ENCODE measurements at places on chromosomes 3 and 15.

- DNase-seq, result no peak
Observed at GRCh38 chr3:122481390-122481789, 33.3 kb downstream of the KPNA1 start.

- DNase-seq, result no peak
Observed at GRCh38 chr3:42500091-42500490, 2.4 kb upstream of the VIPR1 start.

- no peak for DNase-seq
Observed at GRCh38 chr15:60993008-60993407, 236.1 kb downstream of the RORA start.

DNA sequence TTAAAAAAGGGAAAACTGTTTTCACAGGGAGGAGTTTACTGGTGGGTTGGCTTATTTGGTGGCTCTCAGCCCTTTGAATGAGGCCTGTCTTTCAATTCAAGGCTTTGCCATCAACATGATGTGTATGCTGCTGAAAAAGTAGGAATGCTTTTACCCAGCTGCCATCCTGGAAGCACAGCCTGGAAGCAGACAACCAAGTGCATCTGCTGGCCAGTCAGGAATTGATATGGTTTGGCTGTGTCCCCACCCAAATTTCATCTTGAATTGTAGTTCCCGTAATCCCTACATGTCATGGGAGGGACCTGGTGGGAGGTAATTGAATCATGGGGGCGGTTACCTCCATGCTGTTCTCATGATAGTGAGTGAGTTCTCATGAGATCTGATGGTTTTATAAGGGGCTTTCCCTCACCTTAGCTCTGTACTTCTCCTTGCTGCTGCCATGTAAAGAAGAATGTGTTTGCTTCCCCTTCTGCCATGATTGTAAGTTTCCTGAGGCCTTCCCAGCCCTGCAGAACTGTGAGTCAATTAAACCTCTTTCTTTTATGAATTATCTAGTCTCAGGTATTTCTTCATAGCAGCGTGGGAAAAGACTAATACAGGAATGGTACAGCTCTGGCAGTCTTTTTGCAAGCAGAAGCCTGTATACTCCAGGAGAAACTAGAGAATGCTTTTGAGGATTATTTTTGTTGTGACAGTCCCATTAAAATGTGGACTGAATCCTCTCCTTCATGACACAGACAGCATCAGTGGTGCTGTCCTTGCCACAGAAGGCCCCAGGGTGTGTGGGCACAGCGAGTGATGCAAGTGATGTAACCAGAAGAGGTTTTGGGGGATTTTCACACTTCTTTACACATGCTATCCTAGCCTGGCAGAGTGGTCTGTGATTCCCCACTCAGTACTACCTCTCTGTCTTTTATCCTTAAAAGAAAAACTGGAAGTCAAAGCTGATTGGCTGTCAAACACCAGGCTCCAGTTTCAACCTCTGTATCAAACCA lies 20.0 kb downstream of the PLCL2 start:
- DNase-seq, result no peak

DNA sequence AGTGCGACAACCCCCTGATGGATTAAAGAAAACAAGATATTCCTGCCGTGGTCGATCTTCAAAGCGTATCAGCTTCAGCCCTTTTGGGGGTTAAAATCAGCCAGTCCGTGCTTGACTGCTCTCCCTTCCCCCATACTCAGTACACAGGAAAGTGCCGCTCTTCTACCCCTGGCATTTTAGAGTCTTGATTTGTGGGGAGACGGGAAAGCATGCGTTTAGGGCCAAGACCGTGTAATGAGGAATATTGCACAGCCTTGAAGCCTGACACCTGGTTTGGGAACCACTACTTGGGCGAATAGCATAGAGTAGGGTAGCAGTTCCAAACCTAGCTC lies 540 bp upstream of the EDC3 start:
- no peak for DNase-seq

GRCh38 chr3:13863965-13864595 lies 15.8 kb downstream of the WNT7A start:
- DNase-seq, result no peak

- no peak for DNase-seq
Observed at GRCh38 chr3:39141171-39141995, 12.0 kb downstream of the CSRNP1 start.

DNA sequence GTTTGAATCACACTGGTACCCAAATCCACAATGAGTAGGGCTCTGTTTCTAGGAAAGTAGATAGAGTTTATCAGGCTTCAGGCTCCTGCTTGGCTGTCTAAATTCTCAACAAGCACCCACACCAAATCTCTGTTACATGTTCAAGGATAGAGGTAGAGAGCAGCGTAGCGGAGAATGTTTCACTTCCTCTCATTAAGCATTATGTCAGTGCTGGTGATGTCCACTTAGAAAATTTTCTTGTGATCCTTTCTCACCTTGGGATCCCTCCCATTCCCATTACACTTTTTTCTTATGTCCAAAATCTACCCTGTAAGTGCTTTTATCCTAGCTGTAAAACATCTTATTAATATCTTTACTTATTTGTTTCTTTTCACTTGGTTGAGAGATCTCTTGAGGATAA lies 34.7 kb upstream of the GCSAM start:
- DNase-seq, result no peak

DNA sequence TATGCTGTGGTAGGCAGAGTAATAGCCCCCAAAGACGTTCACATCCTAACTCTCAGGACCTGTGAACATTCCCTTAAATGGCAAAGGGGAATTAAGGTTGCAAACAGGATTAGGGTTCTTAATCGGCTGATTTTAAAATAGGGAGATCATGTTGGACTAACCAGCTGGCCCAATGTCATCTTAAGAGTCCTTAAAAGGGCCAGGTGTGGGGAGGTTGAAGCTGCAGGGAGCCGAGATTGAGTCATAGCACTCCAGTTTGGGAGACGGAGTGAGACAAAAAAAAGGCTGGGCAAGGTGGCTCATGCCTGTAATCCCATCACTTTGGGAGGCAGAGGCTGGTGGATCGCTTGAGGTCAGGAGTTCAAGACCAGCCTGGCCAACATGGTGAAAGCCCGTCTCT lies 1.6 kb upstream of the FLNB start:
- DNase-seq, result no peak

- no peak for DNase-seq
Observed at GRCh38 chr3:37262816-37263393, 88.5 kb upstream of the LRRFIP2 start.

DNA sequence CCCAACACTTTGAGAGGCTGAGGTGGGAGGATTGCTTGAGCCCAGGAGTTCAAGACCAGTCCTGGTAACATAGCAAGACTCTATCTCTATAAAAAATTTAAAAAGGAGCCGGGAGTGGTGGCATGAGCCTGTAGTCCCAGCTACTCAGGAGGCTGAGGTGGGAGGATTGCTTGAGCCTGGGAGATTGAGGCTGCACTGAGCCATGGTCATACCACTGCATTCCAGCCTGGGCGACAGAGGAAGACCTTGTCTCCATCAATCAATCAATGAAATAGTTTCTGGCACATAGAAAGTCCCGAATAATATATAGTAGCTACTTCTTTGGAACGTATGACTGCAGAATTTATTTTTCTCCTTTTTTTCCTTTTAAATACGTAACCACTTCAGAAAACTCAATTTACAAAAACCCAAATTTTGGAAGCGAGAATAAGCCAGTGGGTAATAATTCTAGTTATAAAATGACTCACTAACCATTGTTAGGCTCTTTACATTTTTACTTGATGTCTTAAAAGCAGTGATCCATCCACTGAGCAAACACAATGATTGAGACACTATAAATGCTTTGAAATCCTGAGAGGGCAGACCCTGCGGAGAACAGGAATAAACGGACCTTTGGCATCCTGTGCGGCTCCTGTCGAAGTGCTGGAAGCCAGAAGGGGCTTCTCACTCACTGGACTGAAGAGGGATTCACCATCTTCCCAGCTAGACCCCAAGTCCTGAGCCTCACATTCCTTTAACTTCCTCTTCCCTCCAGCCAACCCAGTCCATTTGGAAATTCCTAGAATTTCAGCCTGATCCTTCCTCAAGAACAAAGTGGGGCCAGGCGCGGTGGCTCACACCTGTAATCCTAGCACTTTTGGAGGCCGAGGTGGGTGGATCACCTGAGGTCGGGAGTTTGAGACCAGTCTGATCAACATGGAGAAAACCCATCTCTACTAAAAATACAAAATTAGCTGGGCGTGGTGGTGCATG lies 68.4 kb upstream of the MFGE8 start:
- DNase-seq, result no peak

DNA sequence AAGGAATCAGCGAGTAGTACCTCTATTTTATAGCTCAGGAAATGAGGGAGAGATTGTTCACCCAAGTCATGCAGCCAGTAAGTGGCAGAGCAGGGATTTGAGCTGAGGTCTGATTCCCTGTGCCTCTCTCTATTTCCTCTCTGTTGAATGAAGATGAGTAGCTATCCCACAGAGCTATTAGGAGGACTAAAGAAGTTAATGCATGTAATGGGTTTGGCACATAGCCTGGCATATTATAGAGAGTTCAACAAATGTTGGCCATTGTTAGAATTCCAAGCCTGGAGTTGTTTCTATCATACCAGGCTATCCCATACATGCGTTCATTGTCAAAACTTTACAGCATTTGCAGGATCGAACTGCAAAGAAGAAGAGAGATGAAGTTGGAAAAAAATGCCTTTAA lies 21.8 kb upstream of the KLHL6 start:
- DNase-seq, result peak; percentile 85

DNA sequence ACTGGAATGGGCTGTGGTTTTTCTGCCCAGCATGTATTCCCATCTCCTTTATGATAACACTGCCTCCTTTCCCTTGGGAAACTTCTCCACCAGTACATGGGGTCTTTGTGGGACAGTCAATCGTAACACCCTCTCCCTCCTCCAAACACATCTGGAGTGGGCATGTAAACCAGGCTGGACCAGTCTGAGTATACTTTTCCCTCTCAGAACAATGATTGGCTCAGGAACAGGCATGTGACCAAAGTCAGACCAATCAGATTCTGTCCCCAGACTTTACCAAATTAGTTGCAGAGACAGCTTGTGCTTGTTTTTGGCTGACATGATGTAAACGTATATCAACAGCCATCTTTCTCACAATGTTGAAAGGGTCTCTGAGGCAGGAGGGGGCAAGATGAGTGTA lies 97.1 kb upstream of the CRBN start:
- DNase-seq, result no peak

DNA sequence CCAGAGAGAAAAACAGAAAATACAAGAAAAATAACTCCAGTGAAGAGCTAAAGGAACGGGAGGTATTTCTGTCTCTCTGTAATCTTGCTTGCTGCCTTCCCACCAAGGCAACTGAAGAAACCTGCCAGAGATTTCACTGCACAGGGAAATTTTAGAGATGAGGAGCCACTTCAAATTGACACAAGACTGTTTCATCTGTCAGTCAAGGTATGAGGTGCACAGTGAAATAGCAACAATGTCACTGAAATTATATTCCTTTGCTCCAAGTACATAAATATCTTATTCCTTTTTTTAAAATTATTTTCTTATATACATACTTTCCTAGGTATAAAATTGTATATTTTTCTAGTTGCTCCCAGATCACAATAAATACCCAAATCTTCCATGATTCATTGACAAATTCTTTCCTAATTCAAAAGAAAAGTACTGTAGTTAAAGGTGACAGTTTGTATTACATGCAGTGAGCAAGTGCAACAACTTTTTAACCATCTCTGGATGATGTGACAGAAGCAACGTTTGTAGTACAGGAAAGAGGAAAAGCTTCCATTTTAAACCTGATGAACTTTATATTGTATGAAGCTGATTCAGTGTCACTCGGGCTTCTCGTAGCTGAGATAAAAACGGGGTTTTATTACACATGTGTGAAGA lies 563.4 kb downstream of the TUSC7 start:
- DNase-seq, result no peak

- no peak for DNase-seq
Observed at GRCh38 chr15:91186904-91187656, 87.0 kb downstream of the SV2B start.

DNA sequence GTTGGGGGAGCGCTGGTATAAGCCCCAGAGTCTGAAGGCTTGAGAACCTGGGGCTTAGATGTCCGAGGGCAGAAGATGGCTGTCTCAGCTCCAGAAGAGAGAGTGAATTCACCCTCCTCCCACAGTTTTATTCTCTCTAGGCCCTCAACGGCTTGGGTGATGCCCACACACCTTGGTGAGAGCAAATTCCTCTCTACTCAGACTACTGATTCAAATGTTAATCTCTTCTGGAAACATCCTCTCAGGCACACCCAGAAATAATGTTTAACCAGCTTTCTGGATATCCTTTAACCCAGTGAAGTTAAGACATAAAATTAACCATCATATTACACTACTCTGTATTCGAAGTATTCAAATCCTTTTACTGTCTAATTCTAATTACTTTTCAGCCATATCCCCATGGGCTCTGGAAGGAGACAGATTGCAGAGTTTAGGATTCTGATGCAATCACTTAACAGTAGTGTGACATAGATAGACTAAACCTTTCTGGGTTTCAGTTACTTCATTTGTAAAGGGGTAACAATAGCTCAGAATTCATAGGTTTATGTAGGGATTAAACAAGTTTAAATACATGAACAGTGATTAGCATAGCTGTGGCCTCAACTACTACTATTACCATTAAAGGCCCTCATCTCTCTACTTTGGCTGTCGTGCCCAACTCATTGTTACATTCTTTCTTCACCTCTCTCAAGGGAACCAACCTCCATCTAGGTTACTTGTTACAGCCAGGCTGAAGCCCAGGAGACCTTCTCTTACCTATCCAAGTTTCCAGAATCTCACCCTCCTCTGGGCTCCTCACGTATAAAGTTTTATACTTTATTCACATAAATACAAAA lies 25.7 kb upstream of the ANO10 start:
- no peak for DNase-seq

DNA sequence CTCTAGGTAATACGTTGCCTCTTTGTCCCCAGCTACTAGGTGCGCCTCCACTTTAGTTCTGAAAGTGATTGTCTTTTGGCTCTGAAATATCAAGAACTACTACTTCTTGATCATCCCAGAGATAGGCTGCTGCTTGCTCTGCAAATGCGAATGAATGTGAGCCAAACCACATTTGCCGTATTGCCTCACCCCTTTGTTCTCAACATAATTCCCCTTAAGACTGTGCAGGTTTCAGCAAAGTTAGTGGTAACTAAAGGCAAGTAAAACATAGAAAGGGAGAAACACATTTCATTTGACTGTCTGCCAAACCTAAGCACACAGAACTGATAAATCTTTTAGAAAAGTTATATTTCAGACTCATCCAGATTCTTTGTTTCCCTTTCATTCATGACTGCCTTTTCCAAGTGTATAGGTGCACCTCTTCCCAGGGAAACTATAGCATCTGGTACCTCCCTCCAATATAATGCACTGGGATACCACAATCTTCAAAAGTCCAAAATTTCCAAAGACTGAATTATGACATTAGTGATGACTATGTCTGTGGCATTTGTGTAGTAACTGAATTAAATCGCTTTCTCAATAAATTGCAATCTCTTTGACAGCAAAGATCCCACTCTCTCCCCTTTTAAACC lies 720.6 kb upstream of the CBLB start:
- DNase-seq, result no peak
